Spleen (tissue), 13 donors: ENCODE measurements at places on chromosomes 7 and 10. TPM values are rescaled to one million over a fixed set of nuclear protein-coding genes. Genes with fewer than 3 reads are reported as not detected.

- no peak overlapping the region for H3K4me3 ChIP-seq
- DNase-seq: no peak
- H3K27me3 ChIP-seq: no peaks in the 10 kb centered on the region
- H3K4me1 ChIP-seq: no peaks in the 10 kb centered on the region
- H3K27ac ChIP-seq: no peak overlapping the region
- H3K36me3 ChIP-seq: no peaks in the 10 kb centered on the region
Observed at GRCh38 chr7:87435546-87435945, 39.9 kb downstream of the ABCB4 start.

GRCh38 chr10:132449811-132450181, 52.8 kb downstream of the PWWP2B start:
- peaks cover 53% of the 10 kb centered on the region for H3K4me1 ChIP-seq
- H3K27me3 ChIP-seq: no peaks in the 10 kb centered on the region
- DNase-seq: peak; percentile 84
- no peak overlapping the region for H3K4me3 ChIP-seq
- no peaks in the 10 kb centered on the region for H3K36me3 ChIP-seq

The FAM25A gene
- not detected for total RNA-seq

The SFMBT2 gene
- total RNA-seq: 47.7 TPM

- no peaks in the 10 kb centered on the region for H3K4me1 ChIP-seq
- DNase-seq: no peak
- H3K36me3 ChIP-seq: peaks cover 49% of the 10 kb centered on the region
- H3K4me3 ChIP-seq: no peak overlapping the region
- H3K27ac ChIP-seq: no peak overlapping the region
Observed at GRCh38 chr10:72392571-72392970, 37.9 kb upstream of the DNAJB12 start.

The FAM25C gene
- not detected for total RNA-seq

- no peak overlapping the region for H3K27ac ChIP-seq
- no peak for DNase-seq
- peaks cover 9% of the 10 kb centered on the region for H3K4me1 ChIP-seq
- no peaks in the 10 kb centered on the region for H3K36me3 ChIP-seq
- H3K27me3 ChIP-seq: no peaks in the 10 kb centered on the region
- no peak overlapping the region for H3K4me3 ChIP-seq
Observed at GRCh38 chr10:60441515-60441914, 51.8 kb upstream of the ANK3 start.

- H3K27ac ChIP-seq: no peak overlapping the region
- no peak for DNase-seq
- H3K4me3 ChIP-seq: no peak overlapping the region
- H3K36me3 ChIP-seq: no peaks in the 10 kb centered on the region
- H3K4me1 ChIP-seq: peaks cover 11% of the 10 kb centered on the region
Observed at GRCh38 chr10:131648386-131649020, 252.3 kb upstream of the PPP2R2D start.

- no peaks in the 10 kb centered on the region for H3K27me3 ChIP-seq
- H3K36me3 ChIP-seq: no peaks in the 10 kb centered on the region
- H3K4me3 ChIP-seq: no peak overlapping the region
- H3K27ac ChIP-seq: no peak overlapping the region
- no peaks in the 10 kb centered on the region for H3K4me1 ChIP-seq
Observed at GRCh38 chr7:143846692-143847091, 55.3 kb downstream of the TCAF1 start.

The SPDYE8 gene
- not detected for total RNA-seq

The SCIN gene
- 1.4 TPM for total RNA-seq

The EPHB4 gene
- 149 TPM for total RNA-seq

The GNG11 gene
- 27.3 TPM for total RNA-seq

The CDHR1 gene
- 9.7 TPM for total RNA-seq

DNA sequence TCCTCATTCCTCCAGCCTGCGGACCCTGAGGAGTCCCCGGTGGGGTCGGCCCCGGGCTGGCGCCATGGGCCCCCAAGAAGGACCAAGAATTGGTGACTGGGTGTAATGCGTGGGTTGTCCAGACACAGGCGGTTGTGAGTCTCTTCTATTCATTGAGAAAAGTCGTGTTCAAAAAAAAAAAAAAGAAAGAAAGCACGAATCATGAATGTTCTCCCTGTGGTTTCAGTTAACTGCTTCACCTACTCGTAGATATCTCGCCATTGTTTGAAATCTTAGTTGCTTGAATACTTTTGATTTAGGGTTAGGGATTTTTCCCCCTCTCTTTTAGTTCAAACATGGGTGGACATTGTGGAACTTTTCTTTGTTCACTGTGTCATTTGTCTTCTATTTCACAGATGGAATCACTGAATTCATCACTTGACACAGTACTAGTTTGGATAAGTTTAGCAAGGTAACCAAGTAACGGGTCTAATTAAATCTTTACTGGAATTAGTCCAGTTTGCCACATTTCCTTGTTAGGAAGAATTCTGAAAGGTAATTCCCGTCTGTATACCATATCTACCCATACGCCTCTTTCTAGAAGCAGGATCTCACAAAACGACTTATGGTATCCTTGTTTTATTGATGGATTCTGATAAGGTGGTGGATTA, 775 bp downstream of the STARD3NL start:
- peak overlapping the region; percentile 94 for H3K27ac ChIP-seq
- H3K27me3 ChIP-seq: no peaks in the 10 kb centered on the region
- no peak for DNase-seq
- H3K4me3 ChIP-seq: peak overlapping the region; percentile 73

- no peak overlapping the region for H3K4me3 ChIP-seq
- H3K36me3 ChIP-seq: no peaks in the 10 kb centered on the region
- no peak for DNase-seq
Observed at GRCh38 chr7:133542209-133542780, 289.4 kb downstream of the EXOC4 start.

The TRPV6 gene
- total RNA-seq: not detected

The UPK3B gene
- 3.2 TPM for total RNA-seq

The TLX1 gene
- total RNA-seq: 31.1 TPM

The TAC1 gene
- 113 TPM for total RNA-seq

GRCh38 chr10:24503461-24504320, 220.0 kb downstream of the ARHGAP21 start:
- no peaks in the 10 kb centered on the region for H3K27me3 ChIP-seq
- no peak overlapping the region for H3K27ac ChIP-seq
- no peaks in the 10 kb centered on the region for H3K36me3 ChIP-seq

DNA sequence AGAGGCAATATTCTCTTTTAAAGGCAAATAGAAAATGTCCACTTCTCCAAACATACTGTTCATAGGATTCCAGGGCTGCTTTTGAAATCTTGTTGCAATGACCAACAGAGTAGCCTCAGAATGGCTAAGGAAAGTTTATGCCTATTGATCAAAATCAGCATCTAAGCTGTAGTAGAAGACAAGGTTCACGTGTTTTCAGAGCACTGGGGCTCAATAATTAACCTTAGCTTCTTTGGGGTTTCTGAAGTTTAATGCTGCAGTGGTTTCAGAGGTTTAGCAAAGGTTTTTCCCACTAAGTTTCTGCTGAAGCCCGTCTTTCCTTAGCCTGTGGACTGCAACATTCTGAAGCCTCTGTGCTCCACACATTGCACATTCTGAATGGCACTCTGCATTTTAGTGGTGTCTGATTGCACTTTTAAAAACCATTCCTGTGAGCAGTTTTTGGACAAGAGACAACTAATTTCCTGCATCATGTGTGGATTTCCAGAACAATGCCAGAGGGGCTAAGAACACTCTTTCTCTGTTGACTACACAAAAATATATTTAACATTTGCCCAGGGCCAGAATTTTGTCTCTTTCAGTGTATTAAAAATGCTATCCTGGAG, 342.5 kb downstream of the PTEN start:
- DNase-seq: no peak
- H3K4me1 ChIP-seq: no peaks in the 10 kb centered on the region
- no peaks in the 10 kb centered on the region for H3K27me3 ChIP-seq
- no peak overlapping the region for H3K27ac ChIP-seq
- H3K4me3 ChIP-seq: no peak overlapping the region

GRCh38 chr10:58513188-58514110, 777 bp downstream of the BICC1 start:
- H3K4me3 ChIP-seq: peak overlapping the region; percentile 55
- DNase-seq: peak; percentile 81
- peaks cover 20% of the 10 kb centered on the region for H3K27me3 ChIP-seq
- peaks cover 11% of the 10 kb centered on the region for H3K4me1 ChIP-seq
- H3K27ac ChIP-seq: peak overlapping the region; percentile 72

The LBX1 gene
- total RNA-seq: not detected

The SEMA3C gene
- 10.6 TPM for total RNA-seq

DNA sequence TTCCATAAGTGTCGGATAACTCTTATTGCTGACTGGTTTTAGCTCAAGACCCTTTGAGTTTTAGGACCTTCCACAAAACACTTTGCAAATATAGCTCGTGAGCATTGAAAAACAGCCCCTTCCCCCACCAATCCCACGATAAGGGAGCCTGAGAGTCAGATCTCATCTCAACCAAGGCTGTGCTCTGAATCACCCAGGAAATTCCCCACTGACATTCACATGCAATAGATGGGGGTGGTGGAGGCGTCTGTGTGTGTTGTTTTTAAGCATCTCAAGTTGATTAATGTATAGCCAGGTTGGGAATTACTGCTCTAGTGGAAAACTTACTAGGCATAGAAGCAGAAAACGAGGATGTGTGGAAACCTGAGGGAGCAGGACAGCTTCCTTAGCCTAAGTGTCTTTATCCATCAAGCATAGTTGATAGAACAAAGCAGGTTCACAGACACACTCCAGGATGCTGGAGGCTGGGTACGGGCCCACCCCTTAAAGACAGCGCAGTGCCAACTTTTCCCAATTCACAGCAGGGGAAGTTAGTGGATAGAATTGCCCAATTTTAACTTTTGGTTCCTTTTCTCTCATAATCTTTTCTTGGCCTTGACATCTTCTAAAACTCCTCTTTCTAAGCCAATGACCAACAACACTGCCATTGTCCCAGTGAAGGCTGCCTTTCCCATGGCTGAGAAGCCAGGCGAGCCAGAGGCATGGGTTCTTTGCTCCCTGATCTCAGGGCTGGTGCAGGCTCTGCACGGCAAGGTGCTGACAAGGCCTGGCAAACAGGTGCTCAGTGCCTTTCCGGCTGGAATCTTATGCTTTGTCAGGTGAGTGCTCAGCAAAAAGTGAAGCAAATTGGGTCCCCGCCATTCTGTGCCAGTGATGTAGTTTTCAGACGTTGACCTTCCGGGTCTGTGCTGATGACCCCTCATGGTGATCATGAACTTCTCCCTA, 98.5 kb upstream of the INSIG1 start:
- H3K27ac ChIP-seq: no peak overlapping the region
- H3K27me3 ChIP-seq: no peaks in the 10 kb centered on the region
- H3K4me3 ChIP-seq: no peak overlapping the region
- no peak for DNase-seq
- H3K36me3 ChIP-seq: no peaks in the 10 kb centered on the region

GRCh38 chr10:15460661-15461060, 89.6 kb upstream of the FAM171A1 start:
- DNase-seq: no peak
- H3K27ac ChIP-seq: no peak overlapping the region
- no peaks in the 10 kb centered on the region for H3K36me3 ChIP-seq
- no peak overlapping the region for H3K4me3 ChIP-seq
- no peaks in the 10 kb centered on the region for H3K4me1 ChIP-seq

GRCh38 chr7:102140952-102141370, 145.7 kb upstream of the SH2B2 start:
- peaks cover 15% of the 10 kb centered on the region for H3K36me3 ChIP-seq
- no peaks in the 10 kb centered on the region for H3K27me3 ChIP-seq
- no peak overlapping the region for H3K4me3 ChIP-seq
- H3K27ac ChIP-seq: peak overlapping the region; percentile 50

The PIP gene
- not detected for total RNA-seq

DNA sequence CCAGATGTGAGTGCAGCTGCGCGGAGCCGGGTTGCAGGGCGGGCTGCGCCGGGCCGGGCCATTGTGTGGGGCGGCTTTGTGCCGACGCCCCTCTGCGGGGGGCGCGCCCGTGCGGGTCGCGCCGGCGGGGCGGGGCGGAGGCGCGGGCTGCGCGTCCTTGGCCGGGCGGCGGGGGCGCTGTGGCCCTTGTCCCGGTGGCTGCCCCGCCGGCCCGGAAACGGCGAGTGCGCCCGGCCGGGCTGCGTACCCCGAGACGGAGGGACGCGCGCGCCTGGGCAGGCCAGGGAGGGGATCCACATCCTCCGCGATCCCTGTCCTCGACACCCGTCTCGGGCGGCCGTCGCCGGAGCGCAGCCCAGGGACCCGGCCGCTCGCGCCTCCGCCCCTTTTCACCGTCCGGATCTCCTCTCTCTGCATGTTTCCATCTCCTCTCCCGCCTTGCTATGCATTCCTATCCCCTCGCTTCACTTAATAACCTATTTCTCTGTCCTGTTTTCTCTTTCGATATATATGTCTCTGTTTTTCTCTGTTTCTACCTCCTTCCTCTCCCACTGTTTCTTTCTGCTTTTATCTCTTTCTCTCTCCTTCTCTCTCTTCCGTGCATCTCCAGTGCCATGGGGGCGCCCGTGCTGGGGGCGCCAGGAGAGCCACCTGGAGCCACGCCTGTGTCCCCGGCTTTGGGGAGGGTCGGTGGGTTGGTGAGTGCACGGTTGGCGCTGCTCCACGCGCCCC, 765 bp downstream of the PFKFB3 start:
- no peaks in the 10 kb centered on the region for H3K27me3 ChIP-seq
- peak; percentile 93 for DNase-seq
- no peaks in the 10 kb centered on the region for H3K36me3 ChIP-seq
- H3K4me3 ChIP-seq: peak overlapping the region; percentile 78

GRCh38 chr7:33743594-33743993, 161.7 kb upstream of the BMPER start:
- H3K27ac ChIP-seq: peak overlapping the region; percentile 60
- no peak for DNase-seq
- no peak overlapping the region for H3K4me3 ChIP-seq
- no peaks in the 10 kb centered on the region for H3K27me3 ChIP-seq
- peaks cover 8% of the 10 kb centered on the region for H3K4me1 ChIP-seq

DNA sequence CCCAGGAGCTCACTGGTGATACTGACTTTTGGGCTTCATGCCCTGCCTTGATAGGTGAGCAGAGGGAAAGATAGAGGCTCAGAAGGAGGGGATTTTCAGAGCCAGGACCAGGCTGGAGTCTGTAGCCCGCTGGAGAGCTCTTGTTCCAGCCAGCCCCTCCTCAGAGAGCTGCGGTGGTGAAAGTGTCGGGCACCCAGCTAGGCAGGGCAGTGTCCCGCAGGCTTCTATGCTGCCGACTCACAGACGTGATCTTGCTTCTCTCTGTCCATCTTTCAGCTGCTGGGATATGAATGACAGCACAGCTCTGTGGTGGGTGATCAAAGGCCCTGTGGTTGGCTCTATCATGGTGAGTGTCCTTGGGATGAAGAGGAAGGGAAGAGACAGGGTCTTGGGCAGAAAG, 35.2 kb downstream of the ADCYAP1R1 start:
- H3K27me3 ChIP-seq: no peaks in the 10 kb centered on the region
- H3K4me1 ChIP-seq: peaks cover 8% of the 10 kb centered on the region

The MUC3A gene
- 0.30 TPM for total RNA-seq

The GJD4 gene
- not detected for total RNA-seq

GRCh38 chr10:101961591-101962498, 94.1 kb downstream of the ARMH3 start:
- no peaks in the 10 kb centered on the region for H3K27me3 ChIP-seq
- no peak for DNase-seq

DNA sequence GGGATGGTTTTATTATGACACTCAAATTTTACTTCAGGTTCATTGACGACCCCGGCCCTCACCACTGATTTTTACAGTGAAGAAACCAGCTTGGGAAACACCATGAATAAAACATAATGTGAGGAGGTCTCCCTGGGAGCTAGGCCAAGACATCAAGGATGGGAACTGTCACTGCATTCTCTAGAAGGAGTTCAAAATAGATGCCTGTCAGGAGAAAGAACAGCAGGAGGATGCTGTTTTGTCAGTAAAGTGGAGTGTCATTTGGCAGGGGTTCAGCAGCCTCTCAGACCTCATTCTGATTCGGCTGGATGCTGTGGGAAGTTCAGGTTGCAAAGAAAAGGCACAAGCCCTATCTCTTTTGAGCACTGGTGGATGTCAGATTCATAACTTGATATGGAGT, 360.3 kb upstream of the C7orf33 start:
- no peaks in the 10 kb centered on the region for H3K4me1 ChIP-seq
- H3K27me3 ChIP-seq: no peaks in the 10 kb centered on the region
- no peak overlapping the region for H3K4me3 ChIP-seq
- no peak overlapping the region for H3K27ac ChIP-seq

The PITX3 gene
- not detected for total RNA-seq
